Omental fat pad (tissue), 4 donors: ENCODE measurements at places on chromosomes 5 and 9. TPM values are rescaled to one million over a fixed set of nuclear protein-coding genes. Genes with fewer than 3 reads are reported as not detected.

Gene KCNMB1
- total RNA-seq = 0.60 TPM

Gene SIT1
- 5.2 TPM for total RNA-seq

Gene FNIP1
- total RNA-seq = 64.1 TPM

- DNase-seq = no peak
Observed at GRCh38 chr9:92278110-92278509, 15.4 kb downstream of the IARS1 start.

Gene TMOD1
- 23.6 TPM for total RNA-seq

GRCh38 chr5:32446630-32447029, 2.1 kb upstream of the ZFR start:
- no peak for DNase-seq

DNA sequence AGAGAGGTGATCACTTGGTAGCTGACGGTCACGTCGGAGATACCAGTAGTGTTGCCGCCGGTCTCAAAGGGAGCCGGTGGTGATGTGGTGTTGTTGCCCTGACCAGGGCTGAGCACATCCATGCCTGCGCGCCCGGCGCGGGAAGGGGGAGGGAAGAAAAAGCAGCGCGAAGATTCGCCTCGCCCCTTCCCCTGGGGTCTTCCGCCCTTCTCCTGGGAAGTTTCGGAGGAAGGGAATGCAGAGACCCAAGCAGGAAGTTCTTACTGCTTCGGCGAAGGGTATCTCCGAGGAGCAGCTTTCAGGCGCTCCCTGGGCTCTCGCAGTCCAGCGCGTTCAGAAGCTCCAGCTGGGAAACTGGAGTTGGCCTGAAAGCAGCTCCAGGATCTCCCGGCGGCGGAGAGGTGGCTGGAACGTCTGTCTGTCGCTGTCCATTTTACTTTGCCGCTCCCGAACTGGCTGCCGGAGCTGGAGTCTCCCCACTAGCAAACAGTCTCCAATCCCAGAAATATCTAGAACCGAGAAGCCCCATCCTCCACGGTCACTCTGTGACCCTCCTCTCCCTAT, 565 bp downstream of the HTR1A start:
- no peak for DNase-seq

Gene IL12B
- total RNA-seq = not detected

Gene APC
- 54.4 TPM for total RNA-seq

Gene SPARC
- 579 TPM for total RNA-seq
